Mesenteric fat pad (tissue), 1 donor: ENCODE measurements at places on chromosomes 11 and 22. TPM values are rescaled to one million over a fixed set of nuclear protein-coding genes. Genes with fewer than 3 reads are reported as not detected.

DNA sequence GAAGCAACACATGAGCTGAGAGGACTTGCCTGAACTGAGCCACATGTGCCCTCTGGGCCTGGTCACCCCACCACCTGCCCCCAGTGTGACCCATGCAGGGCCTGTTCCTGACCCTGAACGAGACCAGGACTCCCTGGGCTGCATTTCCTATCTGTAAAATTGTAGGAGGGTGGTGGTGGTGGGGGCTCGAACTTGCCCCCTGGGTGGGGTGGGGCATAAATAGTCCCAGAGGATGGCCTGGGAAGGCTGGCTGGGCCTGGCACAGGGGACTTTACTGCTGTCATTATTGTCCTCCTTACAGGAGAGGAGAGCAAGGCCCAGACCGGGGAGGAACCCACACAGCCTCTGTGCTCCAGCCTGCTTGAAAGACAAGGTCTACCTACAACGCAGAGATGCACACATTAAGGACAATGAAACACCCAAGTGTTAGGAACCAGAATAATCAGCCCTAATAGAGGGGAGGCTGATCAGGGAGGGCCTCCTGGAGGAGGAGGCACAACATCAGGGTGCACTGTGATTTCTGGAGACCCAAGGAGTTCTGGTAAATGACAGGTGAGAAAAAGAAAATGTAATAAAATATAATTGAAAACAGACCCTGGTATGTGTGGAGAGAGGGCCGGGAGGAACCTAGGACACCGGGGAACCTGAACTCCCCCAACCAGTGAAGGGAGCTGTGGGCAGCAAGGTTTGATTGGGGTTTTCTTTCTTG lies 2.8 kb upstream of the AIFM3 start:
- no peak for DNase-seq

Gene SLC22A25
- total RNA-seq = not detected

DNA sequence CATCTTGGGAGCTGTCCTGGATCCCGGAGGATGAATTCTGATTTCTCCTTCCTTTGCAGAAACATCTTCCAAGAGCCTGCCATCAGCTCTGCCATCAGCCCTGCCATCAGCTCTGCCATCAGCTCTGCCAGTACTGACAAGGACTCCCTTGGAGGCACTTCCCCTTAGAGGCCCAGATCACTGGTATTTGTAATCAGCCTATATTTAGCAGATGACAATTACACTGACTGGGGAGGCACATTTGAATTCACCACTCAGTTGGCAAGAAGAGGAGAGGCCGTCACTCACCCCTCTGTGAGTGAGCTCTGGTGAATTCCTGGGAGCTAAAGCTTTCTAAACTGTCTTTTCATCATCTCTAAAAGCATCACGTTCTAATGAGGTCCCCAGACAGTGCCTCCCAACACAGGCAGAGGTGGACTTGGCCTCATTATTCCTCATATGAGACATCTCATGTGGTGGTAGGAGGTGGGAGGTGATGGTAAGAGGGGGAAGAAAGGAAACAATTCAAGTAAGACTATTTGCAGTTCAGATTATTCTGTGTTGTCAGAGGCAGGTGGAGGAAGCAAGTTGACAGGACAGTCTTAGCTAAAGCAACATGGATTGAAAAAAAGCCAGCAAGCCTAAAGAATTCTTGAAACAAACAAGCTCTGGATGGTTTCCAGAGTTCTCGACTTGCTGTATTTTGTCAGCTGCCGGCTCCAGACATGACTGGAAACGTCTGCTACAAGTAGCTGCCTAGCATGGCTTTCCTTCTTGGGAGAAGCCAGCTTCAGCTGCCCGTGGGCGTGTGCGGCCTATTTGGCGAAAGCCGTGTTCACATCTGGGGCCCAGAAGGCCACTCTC lies 771.7 kb downstream of the TBC1D22A start:
- no peak for DNase-seq

Gene CCDC81
- 0.64 TPM for total RNA-seq

Gene CHST1
- 3.2 TPM for total RNA-seq

- no peak for DNase-seq
Measured at GRCh38 chr11:75023446-75024067, 34.8 kb downstream of the NEU3 start.

GRCh38 chr11:129410395-129410960 lies 34.8 kb downstream of the BARX2 start:
- no peak for DNase-seq

Gene CDON
- 12.0 TPM for total RNA-seq
